NCI-H524 (cell line): ENCODE measurements at places on chromosomes 4 and X.

GRCh38 chrX:29852767-29853166 lies 362.6 kb upstream of the MAGEB2 start:
- no peak for DNase-seq

DNA sequence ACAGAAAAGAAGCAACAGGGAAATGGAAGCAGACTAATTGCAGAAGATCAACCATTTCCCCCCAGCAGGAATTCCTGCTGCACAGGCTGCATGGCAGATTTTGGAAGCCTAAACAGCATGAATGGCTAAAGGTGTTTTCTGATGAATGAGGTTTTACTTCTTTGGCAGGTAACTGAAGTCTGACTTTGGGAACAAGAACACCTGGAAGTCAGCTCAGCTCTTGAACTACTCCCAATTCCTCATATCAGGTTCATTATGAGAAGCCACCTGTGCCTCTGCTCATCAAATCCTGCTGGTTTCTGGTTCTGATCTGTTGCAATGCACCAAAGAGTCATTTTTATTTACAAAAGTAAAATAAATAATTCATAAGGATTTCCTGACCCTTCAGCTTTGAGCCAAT lies 139.0 kb downstream of the COL25A1 start:
- no peak for DNase-seq

- DNase-seq, result no peak
These were observed 65.8 kb downstream of the SLC9A7 start for GRCh38 chrX:46693149-46693548.

DNA sequence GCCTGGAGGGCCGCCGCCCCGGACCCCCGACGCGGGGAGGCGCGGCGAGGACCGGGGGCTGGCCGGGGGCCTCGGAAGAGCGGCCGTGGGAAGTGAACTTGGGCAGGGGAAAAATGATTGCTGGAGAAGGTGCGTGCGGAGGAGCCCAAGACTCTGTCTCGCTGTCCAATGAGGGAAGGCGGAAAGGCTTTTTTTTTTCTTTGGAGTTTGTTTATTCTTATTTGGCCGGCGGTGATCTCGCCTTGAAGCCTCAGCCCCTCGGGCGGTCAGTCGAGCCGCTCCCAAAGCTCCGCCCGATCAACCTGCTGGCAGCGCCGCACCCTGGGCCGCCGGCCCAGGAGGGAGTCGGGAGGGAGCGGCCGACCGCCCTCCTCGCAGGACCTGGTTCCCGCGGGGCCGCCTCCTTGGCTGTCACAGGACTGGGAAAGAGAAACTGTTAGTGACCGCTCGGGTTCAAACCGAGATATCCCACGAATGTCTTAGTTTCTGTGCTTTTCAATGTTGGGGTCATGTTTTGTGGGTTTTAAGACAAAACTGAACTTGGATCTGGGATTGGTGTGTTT lies 2.5 kb downstream of the CPEB2 start:
- DNase-seq, result peak; percentile 30

GRCh38 chr4:161656594-161656993 lies 507.2 kb downstream of the FSTL5 start:
- DNase-seq, result no peak

DNA sequence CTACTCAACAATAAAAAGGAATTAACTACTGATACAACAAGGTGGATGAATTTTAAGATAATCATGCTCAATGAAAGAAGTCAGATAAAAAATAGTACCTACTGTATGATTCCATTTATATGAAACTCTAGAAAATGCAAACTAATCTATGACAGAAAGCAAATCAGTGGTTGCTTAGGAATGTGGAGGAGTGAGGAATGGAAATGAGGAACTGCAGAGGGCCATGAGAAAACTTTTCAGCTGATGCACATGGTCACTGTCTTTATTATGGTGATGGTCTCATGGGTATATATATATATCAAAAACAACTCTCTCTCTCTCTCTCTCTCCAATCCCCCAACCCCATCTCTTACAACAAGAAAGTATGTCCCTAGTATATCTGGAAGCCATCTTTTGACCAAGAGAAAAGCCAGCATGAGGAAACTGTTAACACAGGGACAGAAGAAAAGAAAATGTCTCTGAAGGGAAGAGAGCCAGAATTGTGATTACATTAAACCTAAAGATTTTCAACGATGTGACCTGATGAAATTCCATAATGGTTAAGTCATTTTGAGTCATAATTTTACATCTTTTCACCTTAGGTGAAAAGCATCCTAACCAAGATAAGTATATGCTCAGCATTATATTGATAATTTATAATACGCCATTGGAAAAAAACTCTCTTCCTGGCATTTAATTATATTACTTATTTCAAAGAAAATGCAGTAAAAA lies 8.5 kb upstream of the NFKB1 start:
- no peak for DNase-seq

GRCh38 chr4:48706736-48707135 lies 73.3 kb downstream of the FRYL start:
- no peak for DNase-seq

GRCh38 chr4:56410247-56411062 lies 23.2 kb upstream of the AASDH start:
- peak; percentile 83 for DNase-seq
